Mesothelial cell of epicardium (in vitro differentiated cells): ENCODE measurements at places on chromosomes 5 and 9.

- DNase-seq: no peak
Observed at GRCh38 chr9:36128349-36128748, 8.2 kb upstream of the GLIPR2 start.

DNA sequence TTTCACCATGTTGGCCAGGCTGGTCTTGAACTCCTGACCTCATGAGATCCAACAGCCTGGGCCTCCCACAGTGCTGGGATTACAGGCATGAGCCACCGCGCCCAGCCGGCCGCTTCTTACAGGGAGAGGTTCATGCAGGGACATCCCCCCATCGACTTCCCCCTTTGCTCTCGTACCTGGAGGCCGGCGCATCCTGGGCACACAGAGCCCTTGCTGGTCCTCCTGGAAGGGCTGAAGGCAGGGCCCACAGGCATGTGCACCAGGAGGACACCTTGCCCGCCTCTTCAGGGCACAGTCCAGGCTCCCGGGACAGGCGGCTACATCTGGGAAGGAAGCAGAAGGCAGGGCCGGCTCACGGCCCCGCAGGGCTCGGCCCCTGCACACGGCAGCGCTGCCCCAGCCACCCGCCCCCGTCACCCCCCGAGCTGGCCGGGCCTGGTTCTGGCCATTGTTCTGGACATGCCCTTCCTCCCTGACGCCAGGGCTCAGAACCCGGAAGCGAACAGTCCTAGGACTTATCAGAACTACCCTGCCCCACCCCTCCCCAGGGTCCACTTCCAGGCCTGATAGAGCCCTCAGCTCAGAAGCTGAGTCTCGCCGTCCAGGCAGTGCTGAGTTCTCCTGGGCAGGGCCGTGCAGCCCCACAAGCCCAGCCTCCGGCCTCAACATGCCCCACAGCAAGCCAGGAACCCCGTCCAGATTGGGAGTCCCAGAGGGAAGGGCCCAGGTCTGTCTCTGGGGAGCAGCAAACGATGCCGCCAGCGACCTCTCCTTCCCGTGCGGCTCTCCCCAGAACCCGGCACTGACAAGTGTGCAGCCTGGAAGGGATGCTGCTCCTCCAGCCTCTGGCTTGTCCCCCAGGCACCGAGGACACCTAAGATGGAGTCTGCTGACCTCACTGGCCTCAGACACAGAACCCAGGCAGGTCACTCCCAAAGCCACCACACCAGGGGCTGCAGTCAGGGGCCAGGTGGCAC lies 2.9 kb downstream of the NPDC1 start:
- no peak for DNase-seq

DNA sequence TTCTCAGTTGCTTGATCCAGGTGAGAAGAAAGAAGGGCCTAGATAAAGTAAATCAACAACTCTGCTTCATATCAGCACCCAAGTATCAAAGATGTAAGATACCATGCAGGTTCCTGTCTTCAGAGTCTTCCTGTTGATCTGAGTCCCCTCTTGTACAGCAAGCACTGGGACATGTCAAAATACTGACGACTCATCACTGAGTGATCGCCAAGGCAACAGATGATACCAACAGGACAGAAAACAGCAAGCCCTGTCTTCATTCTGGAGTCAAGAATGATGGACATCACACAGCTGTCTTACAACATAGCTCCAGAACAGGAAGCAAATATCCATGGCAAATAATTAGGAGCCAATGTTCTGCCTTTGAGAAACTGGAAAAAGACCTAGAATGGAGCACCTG lies 83.7 kb downstream of the TARS1 start:
- DNase-seq: no peak

DNA sequence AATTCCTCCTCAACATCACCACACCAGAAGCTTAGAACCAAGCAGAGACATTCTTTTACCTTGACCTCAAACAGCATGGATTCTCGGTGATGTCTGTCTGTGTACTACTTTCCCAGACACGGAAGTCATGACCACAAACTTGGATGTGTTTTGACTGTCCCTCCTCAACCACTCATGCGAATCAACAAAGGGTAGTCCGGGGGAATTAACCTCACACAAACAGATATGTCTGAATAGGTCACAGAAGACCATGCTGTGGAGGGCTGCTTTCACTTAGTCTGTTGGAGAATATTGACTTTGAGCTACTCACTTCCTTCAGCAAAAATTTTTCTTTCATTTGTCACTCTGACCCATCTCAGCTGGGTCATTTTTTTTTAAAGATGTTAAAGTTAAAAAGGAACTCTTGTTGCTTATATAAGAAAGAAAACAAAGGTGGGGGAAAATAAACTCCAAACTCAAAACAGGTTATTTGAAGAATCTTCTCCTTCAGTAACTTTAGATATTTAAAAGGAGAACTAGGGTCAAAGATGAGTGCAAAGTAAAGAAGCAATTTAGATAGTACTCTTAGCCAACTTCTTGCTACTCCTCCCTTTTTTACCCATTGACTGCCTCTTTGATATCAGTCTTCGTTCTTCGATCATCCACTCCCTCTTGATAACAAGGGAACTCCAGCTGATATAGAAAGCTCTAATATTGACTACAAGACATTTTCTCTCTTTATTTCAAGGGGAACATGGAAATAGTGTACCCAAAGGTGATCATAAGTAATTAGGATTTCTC lies 343.4 kb upstream of the CDH6 start:
- DNase-seq: no peak

DNA sequence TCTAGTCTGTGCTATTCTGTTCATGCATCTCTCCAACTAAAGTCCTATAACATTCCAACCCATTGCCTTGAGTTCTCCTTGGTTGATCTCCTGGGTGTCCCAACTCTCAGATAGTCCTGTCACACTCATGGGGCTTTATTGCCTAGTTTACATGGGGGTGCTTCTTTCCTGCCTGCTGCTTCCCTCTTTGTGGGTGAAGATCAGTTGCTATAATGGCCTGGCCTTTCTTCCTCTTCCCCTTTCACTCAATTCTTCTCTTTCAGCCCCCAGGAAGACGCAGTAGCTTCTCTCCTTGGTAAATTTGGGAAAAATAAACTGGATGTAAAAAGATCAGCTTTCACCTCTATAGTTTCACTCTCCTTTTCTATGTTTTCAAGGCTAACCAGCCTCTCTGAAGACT lies 66.5 kb downstream of the PTCD2 start:
- DNase-seq: no peak
